ENCODE measurements at places on chromosomes 11 and 22.

DNA sequence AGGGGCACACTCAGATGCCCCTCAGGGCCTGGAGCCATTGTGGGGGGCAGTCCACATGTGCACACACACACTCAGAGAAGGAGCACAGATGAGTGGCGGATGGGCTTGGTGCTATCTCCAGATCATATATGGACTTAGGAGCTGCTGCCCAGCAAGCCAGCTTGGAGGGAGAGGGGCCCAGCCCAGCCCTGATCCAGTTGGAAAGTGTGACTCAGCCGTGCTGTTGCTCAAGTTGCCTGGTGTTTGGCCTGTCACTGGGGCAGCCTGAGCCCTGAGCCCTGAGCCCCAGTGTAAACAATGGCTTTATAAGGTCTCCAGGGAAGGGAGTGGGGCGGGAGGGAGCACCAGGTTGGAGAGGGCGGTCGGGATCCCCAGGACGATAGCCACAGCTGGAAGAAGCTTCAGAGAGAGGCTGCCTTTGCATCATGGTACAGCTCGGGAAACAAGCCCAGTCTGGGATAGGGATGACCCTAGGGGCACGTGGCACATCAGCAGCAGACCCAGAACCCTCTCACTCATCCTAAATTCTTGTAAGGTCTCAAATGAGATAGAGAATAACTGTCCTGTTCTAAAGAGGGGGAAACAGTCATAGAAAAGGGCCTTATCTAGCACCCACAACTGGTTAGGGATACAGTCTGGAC is 4.8 kb downstream of the SELENOM start:
- DNase-seq, result no peak

DNA sequence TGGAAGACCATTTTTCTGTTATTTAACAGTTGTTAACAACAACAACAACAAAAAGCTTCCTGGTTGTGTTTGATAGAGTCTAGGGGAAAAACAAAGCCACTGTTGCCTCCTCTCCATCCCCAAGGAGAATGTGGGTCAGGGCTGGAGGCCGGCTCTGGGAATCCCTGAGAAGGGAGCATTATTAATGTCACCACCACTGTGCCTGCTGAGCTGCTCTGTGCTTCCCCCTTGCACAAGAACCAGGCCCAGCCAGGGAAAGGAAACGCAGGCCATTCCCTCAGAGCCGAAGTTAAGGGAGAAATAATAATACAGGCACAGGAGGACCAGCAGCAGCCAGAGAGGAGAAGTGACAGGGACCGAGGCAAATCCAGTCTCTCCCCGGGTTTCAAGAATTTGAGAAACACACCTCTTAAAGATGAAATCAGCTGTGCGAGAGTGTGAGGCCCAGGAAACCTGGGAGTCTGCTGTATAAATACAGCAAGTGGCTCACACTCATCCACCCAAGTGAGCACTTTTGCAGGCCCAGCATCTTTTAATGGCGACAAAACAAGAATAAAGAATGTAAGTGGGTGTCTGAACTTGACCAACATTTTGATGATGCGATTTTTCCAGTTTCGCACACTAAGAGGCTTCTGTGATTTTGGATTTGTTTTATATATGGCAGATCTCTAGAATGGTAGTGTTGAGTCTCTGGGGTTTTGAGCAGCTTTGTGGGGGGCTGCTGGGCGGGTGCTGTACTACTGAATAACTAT is 539.2 kb downstream of the NTM start:
- DNase-seq, result no peak

DNA sequence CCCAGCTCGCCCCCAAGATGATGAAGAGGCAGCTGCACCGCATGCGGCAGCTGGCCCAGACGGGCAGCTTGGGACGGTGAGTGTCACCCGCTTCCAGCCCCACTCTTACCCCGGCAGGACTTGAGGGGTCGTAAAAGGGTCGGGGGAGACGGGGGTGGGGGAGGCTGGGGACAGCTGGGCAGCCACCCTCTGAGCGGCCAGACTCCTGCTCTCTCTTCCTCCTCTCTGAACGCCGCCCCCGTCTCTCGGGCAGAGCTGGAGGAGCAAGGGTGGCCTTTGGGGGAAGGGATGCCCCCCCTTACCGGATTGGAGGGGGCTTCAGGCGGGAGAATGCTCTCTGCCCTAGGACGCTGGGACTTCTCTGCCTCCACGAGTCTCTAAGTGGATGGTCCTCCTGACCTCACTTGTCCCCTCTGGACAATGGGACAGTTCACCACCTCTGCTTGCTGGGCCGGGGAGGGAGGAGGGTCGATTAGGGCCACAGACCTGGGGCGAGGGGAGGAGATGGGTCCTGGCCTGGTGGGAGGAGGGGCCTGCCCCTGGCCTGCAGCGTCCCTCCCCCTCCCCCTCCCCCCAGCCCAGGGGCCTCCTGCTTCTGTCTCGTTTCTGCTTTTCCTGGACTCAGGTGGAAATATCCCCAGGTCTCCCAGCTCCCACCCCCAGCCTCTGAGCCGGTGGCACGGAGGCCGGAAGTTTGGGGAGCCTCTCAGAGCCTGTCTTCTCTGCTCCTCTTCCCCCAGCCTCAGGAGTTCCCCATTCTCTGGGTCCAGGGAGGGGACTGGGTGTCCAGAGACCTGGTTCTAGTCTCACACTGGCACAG is 512 bp downstream of the SH3BP1 start:
- DNase-seq, result no peak

DNA sequence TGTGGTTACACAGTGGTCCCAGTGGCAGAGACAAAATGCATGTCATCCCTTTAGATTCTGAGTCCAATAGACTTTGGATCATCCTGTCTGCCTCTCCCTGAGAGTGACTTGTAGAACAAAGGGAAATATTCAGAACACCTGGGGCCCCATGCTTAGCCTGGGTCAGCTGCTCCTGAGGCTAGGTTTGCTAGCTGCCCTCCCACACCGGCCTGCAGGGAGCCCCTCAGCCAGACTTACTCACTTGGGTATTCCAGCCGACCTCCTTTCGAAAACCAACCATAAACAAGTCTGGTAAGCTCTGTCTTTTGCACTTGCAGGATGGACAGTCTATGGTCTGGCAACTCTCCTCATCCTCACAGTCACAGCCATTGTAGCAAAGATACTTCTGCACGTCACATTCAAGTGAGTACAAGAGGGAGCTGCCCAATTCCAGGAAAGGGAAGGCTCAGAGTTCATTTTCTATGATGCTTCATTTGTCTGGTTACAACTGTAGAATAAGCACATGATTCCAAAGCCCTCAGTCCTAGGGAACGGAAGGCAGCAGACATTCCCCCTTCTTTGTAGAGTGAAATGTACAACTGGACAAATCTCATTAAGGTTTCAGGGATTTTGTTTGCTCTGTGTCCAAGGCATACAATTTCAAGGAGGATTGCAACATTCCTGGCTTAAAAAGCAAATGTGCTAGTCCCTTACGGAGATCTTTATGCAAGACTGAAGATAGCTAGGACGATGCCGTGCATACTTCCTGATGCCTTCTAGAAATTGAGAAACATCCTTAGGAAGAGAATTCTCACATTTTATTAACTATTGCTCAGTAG is 65.5 kb upstream of the EMID1 start:
- no peak for DNase-seq

- no peak for DNase-seq
Measured at GRCh38 chr11:11494348-11494747, 127.5 kb downstream of the GALNT18 start.

DNA sequence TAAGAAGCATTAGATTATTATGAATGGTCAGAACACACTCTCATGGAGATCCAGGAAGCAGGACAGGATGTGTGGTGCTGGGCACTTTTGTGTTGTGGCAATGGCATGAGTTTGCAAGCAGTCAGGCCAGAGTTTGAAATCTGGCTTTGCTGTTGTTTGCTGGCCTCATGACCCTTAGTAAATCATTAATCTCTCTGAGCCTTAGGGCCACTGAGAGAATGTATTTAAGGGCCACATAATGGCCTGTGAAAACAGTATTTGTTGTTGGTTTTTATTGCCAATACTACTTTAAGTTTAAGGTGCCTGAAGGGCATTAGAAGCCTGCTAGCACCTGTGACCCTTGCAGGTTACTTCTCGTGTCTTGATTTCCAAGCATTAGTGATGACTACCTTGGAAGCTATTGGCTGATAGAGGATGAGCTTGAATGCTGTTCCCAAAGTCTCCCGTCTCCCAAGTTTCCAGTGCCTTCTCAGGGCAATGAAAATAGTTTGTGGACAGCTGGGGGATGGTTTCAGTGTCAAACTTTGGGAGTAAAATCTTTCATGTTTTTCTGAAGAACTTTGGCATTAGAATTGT is 24.6 kb downstream of the STIM1 start:
- no peak for DNase-seq

- DNase-seq, result no peak
Measured at GRCh38 chr11:8085011-8085645, 4.1 kb downstream of the TUB start.

DNA sequence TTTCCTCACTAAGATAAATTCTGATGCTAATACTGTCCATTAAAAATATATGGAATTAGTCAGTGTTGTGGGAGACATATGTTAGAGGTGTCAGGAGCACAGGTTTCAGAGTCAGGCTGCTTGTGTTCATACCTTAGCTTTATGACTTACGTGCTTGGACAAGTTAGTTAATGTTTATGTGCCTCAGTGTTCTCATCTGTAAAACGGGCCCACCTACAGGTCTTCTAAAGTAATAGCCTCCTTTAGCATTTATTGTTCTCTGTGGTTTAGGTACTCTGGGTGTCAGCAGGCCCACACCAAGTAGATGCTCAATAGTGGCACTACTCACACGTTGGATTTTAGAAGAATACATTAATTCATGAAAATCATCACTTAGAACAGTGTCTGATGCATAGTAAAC is 308.7 kb upstream of the ZC3H12C start:
- DNase-seq, result no peak

GRCh38 chr22:17283423-17283822 is 64.2 kb upstream of the ADA2 start:
- DNase-seq, result no peak

GRCh38 chr11:128493570-128493965 is 93.8 kb downstream of the ETS1 start:
- DNase-seq, result no peak

DNA sequence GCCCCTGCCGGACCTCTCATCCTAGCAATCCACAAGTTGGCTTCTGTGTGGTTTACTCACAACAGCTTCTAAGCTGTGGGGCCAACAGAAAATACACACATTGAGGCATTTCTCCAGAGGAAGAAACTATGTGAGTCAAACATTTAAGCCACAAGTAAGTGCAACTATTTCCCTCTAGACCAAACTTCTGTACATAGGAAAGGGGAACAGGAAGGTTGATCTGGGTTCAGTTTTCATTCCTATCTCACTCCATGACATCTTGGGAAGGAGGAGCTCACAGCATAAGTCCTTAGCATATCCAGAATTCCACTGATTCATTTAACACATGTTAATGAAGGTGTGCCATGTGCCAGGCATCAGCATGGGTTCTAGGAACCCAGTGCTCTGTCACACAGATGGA is 72.8 kb upstream of the PICALM start:
- no peak for DNase-seq

DNA sequence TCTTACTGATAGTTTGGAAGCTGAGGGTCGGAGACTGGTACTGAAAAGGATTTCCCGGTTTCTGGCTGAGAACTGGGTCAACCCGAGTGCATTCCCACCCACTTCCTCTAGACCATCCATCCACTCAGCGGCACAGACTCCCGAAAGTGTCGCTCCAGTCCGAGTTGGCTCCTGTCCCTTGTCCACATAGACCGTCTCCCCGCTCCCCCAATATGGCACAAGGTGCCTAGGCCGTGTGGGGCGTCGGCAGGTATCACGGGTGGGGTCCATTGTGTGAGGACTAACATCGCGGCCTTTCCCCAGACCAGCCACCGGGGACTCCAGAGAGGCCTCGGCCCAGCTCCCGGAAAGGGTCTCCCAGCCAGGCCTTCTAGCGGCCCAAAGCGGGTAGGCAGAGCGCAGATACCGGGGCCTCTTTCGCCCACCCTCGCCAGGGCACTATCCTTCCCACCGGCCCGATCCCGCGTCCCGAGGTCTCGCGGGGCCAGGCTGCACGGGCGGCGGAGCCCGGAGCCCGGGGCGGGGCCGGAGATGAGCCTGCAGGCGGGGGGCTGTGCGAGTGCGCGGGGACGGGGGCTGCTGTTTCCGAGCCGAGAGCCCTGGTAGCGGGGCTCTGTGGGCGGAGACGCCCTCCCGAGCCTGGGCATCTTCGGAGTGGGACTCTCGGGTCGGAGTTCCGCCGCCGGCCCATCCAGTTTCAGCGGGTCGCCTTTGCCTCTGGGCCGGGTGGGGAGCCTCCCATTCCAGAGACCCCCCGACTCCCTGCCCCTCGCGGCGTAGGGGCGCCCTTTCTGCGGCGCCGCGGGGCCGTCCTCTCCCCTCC is 21.1 kb downstream of the SERPINH1 start:
- no peak for DNase-seq

DNA sequence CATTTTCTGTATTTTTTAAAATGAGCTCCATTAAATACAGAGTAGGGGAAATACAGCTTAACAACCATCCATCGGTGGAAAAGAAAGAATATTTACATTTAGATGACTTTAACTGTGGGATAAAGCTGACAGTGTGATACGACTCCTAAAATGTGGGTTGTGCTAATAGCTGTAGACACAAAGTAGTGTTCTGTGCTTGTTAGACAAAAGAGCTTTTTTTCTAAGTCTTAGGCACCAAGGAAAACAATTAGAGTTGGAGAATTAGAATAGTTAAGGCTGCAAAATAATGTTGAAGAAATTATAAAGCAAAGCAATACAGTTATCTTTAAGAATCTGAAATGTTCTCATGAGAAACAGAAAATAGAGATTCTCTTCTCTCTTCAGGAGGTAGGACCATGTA is 307.7 kb upstream of the KIRREL3 start:
- DNase-seq, result no peak

DNA sequence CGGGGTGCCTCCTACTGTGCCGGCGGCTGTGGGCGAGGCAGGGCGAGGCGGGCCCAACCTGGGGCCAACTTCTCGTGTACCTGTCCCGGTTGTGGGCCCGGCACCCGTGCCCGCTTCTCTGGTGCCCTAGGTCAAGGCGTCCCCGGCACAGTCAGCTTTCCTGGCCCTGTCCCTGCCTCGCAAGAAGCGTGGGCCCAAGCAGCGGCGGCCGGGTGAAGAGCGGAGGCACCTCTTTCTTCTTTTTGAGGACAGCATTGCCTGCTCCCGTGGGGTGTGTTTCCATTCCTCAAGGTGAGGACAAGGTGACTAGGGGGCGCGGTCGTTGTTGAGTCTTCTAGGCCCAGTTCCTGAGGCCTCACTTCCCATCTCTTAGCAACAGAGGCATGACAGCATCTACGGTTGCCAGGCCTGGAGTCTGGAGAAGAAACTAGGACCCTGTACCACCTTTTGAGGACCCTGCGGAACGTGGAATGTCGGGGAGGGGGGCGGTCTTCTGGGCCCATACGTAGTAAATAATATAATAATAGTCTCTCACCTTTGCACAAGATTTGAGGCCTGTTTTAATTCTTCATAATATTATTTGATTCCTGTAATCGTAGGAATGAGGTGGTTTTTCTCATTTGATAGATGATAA is 418 bp downstream of the ACO2 start:
- DNase-seq, result no peak

DNA sequence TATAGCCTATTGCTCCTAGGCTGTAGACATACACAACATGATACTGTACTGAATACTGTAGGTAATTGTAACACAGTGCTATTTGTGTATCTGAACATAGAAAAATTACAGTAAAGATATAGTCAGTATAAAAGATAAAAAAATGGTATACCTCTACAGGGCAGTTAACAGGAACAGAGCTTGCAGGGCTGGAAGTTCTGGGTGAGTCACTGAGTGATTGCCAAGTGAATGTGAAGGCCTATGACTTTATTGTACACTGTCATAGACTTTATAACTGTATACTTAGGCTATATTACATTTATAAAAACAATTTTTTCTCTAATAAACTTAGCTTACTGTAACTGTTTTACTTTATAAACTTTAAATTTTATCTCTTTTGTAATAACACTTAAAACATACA is 332.4 kb upstream of the ARHGAP42 start:
- DNase-seq, result no peak

GRCh38 chr11:120224361-120224760 is 13.5 kb downstream of the OAF start:
- no peak for DNase-seq

Data from esophagus squamous epithelium (tissue), 5 donors.